ENCODE measurements at places on chromosomes 4 and X. TPM values are rescaled to one million over a fixed set of nuclear protein-coding genes. Genes with fewer than 3 reads are reported as not detected.

The AWAT2 gene
- not detected for total RNA-seq

The MAGEA1 gene
- total RNA-seq: not detected

The TBX22 gene
- not detected for total RNA-seq

The TEX11 gene
- not detected for total RNA-seq

The LRCH2 gene
- 2.5 TPM for total RNA-seq

The SLC49A3 gene
- total RNA-seq: 13.6 TPM

The SLC6A8 gene
- 15.3 TPM for total RNA-seq

The CT45A1 gene
- not detected for total RNA-seq

DNA sequence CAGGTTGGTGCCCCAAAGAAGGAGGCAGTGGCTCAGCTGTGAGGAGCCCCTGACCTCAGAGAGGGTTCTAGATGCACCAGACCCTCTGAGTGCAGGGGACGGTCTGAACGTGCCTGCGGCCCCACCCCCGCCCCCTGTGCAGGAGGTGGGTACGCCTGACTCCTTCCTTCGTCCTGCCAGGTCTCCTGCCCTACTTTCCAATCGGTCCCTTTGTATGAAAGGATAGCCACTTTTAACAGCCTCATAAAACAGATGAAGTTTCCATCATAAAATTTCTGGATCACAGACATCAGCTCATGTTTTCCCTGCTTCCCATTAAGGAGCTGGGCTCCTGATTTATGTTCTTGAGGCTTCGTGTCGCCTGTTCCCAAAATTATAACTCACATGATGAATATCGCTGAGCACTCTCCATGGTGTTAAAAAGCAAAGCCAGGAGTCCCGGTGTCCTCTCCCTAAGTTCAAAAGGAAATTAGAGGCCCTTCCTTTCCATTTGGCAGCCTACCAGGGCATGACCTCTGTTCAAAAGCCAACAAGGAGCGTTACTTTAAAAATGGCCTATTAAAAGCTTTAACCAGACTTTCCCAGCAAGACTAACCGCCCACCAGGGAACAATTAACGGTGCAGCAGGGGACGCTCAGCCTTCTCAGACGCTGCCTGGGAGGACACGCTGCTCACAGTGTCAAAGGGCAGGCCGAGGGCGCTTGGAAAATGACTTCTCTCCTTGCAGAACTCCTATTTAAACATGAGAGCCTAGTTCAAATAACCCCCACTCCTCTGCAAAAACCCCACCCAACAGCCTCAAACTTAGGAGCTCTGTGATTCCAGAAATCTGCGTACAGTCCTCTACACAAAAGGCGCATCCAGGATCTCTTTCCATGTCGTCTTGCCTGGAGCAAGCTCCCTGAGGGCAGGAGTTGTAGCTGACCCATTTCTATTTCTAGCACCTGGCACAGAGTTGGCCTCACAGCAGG, 181.9 kb downstream of the AFAP1 start:
- DNase-seq: no peak

- no peak for DNase-seq
These were observed 39.8 kb upstream of the NAP1L5 start for GRCh38 chr4:88737307-88737941.

DNA sequence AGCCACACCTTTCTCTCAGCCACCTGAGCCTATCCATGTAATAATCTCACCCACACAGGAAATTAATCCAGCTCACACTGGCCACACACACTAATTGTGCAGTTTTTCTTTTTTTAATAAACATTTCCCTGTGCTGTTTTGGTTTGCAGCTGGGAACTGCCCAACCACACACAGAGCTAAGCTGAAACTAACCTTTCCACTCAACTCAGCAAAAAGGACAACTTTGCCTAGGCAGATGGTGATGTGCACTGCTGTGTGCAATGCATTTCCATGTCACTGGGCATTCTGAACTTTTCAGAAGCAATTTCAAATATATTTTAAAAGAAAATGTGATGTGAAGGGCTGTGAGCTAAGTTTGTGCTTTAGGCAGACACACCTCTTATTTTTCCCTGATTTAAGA, 70.0 kb upstream of the TLL1 start:
- DNase-seq: no peak

DNA sequence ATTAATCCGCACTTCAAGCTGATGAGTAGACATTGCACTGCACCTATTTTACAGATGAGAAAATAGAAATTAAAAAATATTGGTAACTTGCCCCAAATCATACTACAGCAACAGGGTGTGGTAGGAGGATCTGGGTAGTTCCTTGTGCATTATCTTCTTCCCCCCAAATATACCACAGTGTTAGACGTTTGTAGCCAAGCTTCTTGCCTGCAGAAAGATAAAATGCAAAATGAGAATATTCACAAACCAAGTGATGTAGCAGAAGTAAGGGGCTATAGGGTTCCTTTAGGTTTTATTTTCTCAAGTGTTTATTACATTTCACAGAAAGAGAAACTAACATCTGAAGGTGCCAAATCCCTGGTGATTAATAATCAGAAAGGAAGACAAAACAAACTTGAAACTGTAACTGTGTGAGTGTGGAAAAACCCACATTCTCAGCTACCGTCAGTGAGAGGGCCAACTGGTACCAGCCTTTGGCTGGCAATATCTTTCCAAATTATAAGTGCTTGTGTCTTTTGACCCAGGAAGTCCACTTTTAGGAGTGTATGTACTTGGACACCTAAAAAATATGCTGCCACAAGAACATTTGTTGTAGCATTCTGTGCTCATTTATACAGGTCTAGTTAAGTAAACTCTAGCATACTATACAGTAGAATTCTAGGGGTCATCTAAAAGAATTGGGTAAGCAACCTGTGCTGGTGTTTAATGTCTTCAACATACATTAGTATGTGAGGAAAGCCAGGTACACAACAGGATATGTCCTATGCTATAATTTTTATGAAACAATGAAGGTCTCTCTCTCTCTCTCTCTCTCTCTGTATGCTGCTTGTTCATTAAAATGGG, 6.7 kb upstream of the CD38 start:
- no peak for DNase-seq

GRCh38 chr4:1813231-1813630, 20.1 kb downstream of the FGFR3 start:
- DNase-seq: no peak

GRCh38 chrX:125003746-125004446, 315.8 kb upstream of the TEX13C start:
- no peak for DNase-seq

DNA sequence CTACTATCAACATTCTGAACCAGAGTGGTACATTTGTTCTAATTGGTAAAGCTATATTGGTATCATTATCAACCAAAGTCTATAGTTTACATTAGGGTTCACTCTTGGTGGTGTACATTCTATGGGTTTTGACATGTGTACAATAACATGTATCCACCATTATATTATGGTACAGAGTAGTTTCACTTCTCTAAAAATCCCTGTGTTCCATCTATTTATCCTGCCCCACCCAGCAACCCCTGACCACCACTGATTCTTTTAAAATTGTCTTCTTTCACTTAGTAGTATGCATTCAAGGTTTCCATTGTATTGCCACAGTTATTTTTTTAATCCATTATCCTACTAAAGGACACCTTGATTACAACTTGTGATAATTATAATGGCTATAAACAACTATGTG, 15.3 kb upstream of the TMPRSS11D start:
- DNase-seq: no peak

- DNase-seq: peak; percentile 53
These were observed 367.5 kb upstream of the CTSO start for GRCh38 chr4:156321203-156321602.

- DNase-seq: no peak
These were observed 250.4 kb downstream of the PRDM5 start for GRCh38 chr4:120672076-120672475.

- no peak for DNase-seq
These were observed 40.5 kb downstream of the ATP1B4 start for GRCh38 chrX:120402369-120402768.

- no peak for DNase-seq
These were observed 56.0 kb downstream of the NUDT11 start for GRCh38 chrX:51440365-51440764.

- DNase-seq: no peak
These were observed 736.7 kb upstream of the INTU start for GRCh38 chr4:126895988-126896570.

GRCh38 chr4:35250761-35251160, 993.6 kb downstream of the ARAP2 start:
- no peak for DNase-seq

GRCh38 chr4:73617256-73617655, 3.0 kb downstream of the RASSF6 start:
- DNase-seq: no peak

GRCh38 chr4:129144755-129145206, 48.8 kb downstream of the C4orf33 start:
- no peak for DNase-seq

GRCh38 chr4:109046471-109047201, 255.8 kb downstream of the COL25A1 start:
- peak; percentile 35 for DNase-seq

GRCh38 chrX:102338162-102338561, 91.2 kb downstream of the NXF2 start:
- DNase-seq: peak; percentile 56

DNA sequence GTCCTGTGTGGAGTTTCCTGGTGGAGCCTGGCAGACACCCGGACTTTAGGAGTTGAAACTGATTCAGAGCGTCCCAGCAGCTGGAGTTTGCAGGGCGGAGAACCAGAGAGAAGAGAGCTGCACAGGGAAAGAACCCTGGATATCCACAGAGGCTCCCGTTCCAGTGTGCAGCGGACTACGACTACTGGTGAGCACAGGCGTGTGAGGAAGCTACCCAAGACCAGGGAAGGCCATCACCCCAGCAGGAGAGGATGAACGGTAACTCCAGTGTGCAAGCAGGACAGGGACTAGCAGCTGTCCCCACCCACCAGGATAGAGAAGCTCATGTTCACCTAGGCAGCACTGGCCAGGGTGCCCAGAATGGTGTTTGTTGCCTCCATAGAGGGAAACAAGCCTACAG, 2.3 kb downstream of the LAGE3 start:
- peak; percentile 82 for DNase-seq

DNA sequence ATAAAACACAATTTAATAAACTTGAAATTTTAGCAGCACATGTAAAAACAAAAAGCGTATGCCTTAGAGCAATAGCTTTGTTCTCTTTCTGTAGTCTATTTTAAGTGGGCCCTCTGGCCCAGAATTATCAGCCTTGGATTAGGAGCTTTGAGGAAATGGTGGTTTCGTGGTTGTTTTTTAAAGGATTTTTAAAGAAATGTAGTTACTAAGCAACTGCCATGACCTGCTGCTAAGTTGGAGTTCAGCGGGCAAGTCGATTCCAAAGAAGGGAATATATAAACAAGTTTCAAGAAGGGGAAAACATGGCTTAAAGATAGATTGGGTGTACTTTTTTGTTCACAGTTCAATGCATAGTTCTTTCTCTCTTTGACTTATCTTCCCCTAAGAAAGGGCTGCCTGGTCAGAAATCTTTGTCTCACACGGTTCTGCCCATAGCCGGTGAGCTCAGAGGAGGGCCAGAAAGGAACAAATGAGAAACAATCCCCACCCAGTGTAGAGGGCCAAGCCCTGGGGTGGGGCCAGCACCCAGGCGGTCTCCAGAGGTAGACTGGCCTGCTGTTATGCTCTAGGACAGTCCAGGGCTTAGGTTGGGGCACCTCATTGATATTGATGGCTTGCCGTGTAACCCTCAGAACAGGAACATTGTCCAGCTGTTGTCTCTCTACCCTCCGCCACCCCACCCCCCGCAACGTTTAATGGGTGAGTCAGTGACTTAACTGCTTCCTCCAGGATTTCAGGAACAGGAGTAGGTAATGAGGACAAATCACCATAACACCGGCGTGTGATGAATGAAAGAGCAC, 32.5 kb downstream of the DLG3 start:
- peak; percentile 86 for DNase-seq

DNA sequence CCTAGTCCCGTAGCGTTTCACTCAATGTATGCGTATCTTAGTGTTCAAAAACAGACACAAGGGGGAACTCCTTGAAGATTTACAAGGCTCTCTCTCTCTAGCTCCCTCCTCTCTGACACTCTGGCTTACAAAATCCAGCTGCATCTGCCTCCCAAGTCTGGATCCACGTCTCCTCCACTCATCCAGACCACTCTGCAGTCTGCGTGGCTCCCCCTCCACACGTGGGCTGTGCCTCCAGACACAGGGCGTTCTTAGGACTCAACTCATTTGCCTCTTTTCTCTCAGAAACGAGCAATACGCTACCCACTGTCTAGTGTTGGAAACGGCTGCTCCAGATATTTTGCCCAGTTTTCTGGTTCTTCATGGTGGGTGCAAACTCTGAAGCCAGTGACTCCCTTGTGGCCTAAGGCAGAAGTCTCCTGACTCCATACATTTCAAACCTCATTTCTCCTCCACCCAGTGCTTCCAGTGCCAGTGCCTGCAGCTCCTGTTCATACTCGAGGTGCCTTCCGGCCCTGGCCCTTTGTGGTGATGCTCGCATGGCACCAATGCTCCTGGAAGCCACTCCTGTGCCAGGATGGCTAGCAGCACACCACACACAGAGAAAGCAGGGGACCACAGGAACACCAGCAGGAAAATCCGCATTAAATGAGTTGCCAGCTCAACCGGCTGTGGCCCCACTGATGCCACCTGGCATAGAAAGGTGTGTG, 24.1 kb downstream of the NAT8L start:
- DNase-seq: peak; percentile 43

GRCh38 chr4:162869157-162869556, 297.5 kb downstream of the NAF1 start:
- no peak for DNase-seq

- DNase-seq: peak; percentile 37
These were observed 45.5 kb upstream of the PHEX start for GRCh38 chrX:21986596-21986995.

DNA sequence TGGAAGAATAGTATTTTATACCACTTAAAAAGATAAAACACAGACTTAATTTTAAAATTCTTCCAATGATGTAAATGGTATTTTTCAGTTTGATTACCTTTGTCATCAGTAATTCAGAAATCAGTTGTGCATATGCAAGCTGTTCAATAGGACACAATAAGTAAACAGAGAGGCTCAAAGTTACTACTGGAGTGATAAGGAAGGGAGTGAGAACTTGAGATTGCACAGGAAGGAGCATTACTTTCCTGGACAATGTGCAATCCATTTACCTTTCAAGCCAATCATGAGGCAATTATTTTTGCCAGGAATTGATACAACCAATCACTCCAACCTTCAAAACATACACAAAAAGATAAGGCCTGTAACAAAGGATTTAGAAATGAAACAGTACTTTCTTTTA, 1024.3 kb downstream of the RAPGEF2 start:
- DNase-seq: no peak

DNA sequence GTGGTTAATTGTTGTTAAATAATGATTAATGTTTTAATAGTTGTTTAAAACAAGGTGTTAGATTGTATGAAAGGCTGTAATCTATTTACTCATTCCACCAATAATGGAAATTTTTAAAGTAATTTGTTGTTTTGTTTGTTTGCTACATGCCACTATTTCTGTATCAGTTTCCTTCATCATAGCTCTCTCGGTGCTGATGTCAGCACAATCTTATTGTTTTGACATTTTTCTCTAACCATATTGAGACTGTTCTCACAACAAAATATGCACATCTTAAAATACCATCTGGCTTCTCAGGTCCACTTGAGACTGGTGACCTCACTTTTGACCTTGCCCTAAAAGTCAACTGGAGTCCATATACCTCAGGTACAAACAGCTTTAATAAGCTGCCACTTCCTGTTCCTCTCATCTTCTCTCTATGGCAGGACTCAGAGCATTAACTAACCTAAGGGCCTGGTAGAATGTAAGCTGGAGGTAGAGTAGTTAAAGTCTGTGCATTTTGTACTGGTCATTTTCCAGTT, 1.0 kb upstream of the GUCY1B1 start:
- no peak for DNase-seq

All from osteoblast (primary cell).